Activated effector memory CD4-positive, alpha-beta T cell treated with anti-CD3 and anti-CD28 coated beads, Interleukin-2, amount 50 U/mL, for 16 hours (primary cell): ENCODE measurements at places on chromosomes 4 and X.

DNA sequence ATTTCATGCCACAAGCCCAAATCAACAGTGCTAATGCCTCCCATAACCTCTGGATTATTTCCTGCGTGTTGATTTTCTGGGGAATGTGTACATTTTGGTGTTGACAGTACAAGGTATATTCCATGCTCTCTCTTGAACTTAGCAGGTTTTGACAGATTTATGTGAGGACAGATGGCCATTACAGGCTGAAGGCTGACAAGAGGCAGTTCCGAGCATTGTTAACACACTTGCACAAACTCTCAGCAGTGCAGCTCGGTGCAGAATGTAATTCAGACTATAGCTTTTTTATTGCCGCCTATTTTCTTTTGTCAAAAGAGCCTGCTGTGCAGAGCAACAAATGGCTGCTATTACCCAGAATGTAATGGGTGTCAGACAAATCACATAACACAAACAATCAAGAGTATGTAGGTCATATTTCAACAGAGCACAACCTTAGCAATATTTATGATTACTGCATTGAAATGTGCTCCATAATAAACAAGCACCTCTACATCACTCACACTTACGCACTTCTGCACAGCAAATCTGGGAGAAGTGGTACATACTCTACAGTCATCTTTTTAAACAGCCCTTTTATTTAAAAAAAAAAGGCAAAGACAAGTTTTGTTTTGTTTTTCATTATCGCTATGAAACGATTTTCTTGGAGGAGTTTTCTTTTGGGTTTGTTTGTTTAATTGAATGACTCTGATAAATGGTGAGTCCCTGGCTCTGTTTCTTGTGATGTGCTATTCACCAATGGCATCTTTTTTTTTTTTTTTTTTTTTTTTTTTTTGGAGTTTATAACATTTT is 71.6 kb downstream of the PPARGC1A start:
- DNase-seq, result no peak

DNA sequence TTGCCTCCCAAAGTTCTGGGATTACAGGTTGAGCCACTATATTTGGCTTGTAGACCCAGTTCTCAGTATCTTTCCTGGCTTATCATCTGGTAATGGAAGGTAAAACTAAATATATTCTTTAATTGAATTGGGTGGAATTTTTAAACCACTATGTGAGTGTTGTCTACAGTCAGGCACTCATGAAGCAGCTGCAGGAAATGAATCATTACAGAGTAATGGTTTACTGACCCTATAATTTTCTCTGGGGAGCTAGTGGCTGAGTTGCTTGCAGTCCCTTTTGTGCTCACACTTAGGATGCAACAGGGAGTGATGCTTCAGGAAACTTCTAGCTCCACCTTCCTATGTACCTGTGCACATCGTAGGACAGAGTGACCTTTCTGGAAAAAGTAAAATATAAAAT is 4.1 kb upstream of the UGT2B7 start:
- no peak for DNase-seq

- DNase-seq, result no peak
These were observed 30.9 kb upstream of the INTS6L start for GRCh38 chrX:135489542-135489941.

DNA sequence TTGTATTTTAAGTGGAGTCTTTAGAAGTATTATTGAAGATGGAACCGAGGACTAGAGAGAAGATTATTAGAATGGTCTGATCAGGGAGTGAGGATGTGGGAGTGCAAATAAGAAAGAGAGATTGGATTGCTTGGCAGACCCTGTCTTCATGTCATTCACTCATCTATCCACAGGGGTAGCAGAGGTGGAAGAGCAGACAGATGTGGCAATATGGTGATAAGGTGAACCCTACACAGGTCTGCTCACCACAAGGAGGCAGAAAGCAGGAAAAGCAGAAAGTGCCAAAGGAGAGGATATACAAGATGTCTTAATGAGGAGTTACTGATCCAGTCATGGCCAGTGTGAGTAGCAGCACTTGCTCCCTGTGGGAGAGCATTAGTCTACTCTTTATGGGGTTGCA is 129.4 kb downstream of the MAGEE2 start:
- DNase-seq, result no peak

GRCh38 chrX:78708262-78708661 is 39.3 kb upstream of the LPAR4 start:
- DNase-seq, result no peak

- DNase-seq, result no peak
These were observed 30.8 kb downstream of the MRPL1 start for GRCh38 chr4:77893451-77893850.

DNA sequence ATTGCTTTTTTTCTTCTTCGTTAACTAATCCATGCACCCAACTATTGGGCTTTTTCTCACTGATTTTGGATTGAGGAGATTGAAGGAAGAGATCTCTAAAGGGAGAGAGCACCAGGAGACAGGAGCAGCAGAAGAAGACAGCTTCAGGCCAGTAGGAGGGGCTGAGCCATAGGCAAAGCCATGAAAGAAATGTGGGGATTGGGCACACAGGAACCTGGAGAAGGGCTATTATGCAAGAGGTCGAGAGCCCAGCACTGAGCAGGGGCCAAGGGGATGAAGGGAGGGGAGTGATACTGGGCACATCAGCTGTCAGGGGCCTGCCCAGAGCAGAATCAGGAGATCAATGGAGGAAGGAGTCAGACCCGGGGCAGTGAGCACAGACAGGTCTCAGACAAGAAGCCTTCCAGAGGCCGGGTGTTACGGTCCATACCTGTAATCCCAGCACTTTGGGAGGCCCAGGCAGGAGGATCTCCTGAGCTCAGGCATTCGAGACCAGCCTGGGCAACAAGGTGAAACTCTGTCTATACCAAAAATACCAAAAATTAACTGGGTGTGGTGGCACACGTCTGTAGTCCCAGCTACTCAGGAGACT is 140.9 kb downstream of the BCOR start:
- no peak for DNase-seq

- DNase-seq, result no peak
These were observed 99.6 kb downstream of the FAM53A start for GRCh38 chr4:1584498-1584897.

DNA sequence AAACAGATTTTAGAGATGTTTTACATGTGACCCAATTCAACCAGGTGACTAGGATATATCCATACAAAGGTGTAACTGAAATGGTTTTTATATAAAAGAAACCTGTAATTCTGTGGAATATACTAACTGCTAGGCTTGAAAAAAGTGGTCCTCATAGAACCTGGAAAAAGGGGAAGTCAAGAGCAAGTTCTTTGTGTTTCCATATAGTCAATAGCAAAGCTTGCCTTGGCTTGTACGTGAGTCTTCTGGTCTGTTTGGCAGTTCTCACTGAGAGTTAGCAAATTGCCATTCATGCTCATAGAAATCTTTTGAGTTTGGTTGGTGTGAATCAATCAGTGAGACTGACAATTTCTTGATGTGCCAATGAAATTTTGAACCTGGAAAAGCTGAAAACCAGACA is 79.4 kb upstream of the SMIM10 start:
- DNase-seq, result no peak
